Type B pancreatic cell (in vitro differentiated cells): ENCODE measurements at places on chromosomes 16 and 17. TPM values are rescaled to one million over a fixed set of nuclear protein-coding genes. Genes with fewer than 3 reads are reported as not detected.

GRCh38 chr16:83211711-83212110 lies 584.9 kb downstream of the CDH13 start:
- H3K4me3 ChIP-seq, result no peak overlapping the region
- peaks cover 3% of the 10 kb centered on the region for H3K27me3 ChIP-seq
- H3K4me1 ChIP-seq, result peaks cover 5% of the 10 kb centered on the region
- H3K27ac ChIP-seq, result no peak overlapping the region
- DNase-seq, result no peak

- no peak overlapping the region for H3K4me3 ChIP-seq
- DNase-seq, result no peak
- H3K4me1 ChIP-seq, result no peaks in the 10 kb centered on the region
- no peaks in the 10 kb centered on the region for H3K27me3 ChIP-seq
- no peak overlapping the region for H3K27ac ChIP-seq
- H3K36me3 ChIP-seq, result peaks cover 27% of the 10 kb centered on the region
These were observed 37.5 kb downstream of the AKAP10 start for GRCh38 chr17:19939993-19940721.

DNA sequence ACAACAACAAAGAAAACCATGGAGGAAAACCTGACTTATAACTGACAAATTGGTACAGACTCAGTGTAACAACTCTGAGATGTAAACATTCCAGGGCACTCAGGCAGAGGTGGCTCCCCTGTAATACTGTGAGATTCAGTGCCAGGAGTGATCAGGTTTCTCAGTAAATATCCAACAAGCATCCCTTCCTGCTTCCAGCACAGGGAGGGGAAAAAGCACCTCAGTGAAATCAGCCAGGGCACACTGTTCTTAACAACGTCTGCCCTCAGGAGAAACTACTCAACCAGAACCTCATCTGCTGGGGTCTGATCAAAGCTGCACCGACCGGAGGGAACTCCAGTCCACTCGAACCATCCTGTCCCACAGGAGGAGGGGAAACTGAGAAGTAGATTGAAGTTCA lies 52.3 kb downstream of the AMFR start:
- peaks cover 22% of the 10 kb centered on the region for H3K36me3 ChIP-seq
- peaks cover 27% of the 10 kb centered on the region for H3K4me1 ChIP-seq
- peak overlapping the region; percentile 88 for H3K27ac ChIP-seq
- H3K4me3 ChIP-seq, result no peak overlapping the region
- peak; percentile 40 for DNase-seq
- no peaks in the 10 kb centered on the region for H3K27me3 ChIP-seq

DNA sequence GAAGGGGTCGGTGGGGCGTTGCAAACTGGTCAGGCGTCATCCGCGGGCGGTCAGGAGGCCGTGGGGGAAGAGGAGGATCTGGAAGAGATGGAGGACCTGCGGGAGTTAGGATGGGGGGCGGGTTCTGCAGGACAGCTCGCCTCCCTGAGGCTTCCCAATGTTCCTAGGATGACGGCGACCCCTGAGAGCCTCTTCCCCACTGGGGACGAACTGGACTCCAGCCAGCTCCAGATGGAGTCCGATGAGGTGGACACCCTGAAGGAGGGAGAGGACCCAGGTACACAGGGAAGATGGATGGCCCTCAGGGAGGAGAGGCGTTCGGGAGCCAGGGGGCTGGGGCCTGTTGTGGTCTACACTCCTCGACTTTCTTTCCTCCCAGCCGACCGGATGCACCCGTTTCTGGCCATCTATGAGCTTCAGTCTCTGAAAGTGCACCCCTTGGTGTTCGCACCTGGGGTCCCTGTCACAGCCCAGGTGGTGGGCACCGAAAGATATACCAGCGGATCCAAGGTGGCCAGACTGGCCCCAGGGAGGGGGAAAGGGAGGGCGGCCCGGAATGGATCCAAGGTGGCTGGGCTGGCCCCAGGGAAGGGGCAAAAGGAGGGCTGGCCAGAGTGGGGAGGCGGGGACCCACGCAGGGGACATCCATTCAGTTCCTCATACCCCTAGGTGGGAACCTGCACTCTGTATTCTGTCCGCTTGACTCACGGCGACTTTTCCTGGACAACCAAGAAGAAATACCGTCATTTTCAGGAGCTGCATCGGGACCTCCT lies 839 bp downstream of the PLD2 start:
- H3K4me1 ChIP-seq, result peaks cover 13% of the 10 kb centered on the region
- peaks cover 14% of the 10 kb centered on the region for H3K36me3 ChIP-seq
- H3K4me3 ChIP-seq, result peak overlapping the region; percentile 90
- no peaks in the 10 kb centered on the region for H3K27me3 ChIP-seq

CDH3 gene
- total RNA-seq, result 35.5 and 53.5 TPM in 2 replicates

GRCh38 chr17:40402668-40403067 lies 15.0 kb downstream of the TOP2A start:
- H3K4me3 ChIP-seq, result no peak overlapping the region
- H3K36me3 ChIP-seq, result peaks cover 10% of the 10 kb centered on the region
- no peaks in the 10 kb centered on the region for H3K4me1 ChIP-seq
- no peak for DNase-seq

RASD1 gene
- 6.4 and 9.2 TPM in 2 replicates for total RNA-seq

GRCh38 chr17:6166492-6167179 lies 96.5 kb downstream of the WSCD1 start:
- DNase-seq, result no peak
- H3K4me3 ChIP-seq, result no peak overlapping the region
- H3K27ac ChIP-seq, result no peak overlapping the region
- peaks cover 34% of the 10 kb centered on the region for H3K4me1 ChIP-seq
- H3K27me3 ChIP-seq, result peaks cover 27% of the 10 kb centered on the region

- H3K27ac ChIP-seq, result peak overlapping the region; percentile 89
- peaks cover 8% of the 10 kb centered on the region for H3K4me1 ChIP-seq
- no peak overlapping the region for H3K4me3 ChIP-seq
These were observed 4.9 kb downstream of the CDK3 start for GRCh38 chr17:76005263-76006149.

TPSB2 gene
- total RNA-seq, result not detected in 2 replicates

MFAP4 gene
- total RNA-seq, result 2.6 and 18.0 TPM in 2 replicates

DNA sequence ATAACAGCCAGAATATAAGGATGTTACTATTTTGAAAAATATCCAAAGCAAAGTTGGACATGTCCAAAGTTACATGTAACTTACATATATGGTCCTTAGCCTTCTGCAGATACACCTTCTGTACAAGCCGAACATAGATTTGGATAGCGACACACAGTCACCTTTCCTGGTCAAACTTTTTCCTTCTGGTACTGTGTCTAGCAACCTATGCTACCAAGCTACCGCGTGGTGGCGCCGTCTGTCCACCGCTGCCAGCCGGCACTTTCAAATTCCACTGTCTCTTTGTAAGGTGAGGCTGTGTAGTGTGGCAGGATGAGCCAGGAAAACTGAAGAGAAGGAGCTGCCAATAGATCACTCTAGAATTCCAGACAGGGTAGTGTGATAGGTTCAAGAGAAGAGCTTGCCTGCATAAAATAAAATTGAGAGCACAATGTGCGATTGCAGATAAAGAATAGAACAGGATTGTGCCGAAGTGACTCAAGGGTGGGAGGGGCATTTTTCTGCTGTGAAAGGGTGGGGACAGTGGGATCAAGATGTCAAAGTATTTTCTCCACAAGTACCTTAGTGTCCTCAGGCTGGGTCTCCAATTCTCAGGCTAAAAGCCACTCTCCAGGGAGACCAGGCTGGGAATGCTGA lies 366.9 kb downstream of the SLC39A11 start:
- H3K4me3 ChIP-seq, result no peak overlapping the region
- H3K27ac ChIP-seq, result peak overlapping the region; percentile 71
- H3K4me1 ChIP-seq, result peaks cover 44% of the 10 kb centered on the region
- no peaks in the 10 kb centered on the region for H3K27me3 ChIP-seq
- H3K36me3 ChIP-seq, result no peaks in the 10 kb centered on the region

DNA sequence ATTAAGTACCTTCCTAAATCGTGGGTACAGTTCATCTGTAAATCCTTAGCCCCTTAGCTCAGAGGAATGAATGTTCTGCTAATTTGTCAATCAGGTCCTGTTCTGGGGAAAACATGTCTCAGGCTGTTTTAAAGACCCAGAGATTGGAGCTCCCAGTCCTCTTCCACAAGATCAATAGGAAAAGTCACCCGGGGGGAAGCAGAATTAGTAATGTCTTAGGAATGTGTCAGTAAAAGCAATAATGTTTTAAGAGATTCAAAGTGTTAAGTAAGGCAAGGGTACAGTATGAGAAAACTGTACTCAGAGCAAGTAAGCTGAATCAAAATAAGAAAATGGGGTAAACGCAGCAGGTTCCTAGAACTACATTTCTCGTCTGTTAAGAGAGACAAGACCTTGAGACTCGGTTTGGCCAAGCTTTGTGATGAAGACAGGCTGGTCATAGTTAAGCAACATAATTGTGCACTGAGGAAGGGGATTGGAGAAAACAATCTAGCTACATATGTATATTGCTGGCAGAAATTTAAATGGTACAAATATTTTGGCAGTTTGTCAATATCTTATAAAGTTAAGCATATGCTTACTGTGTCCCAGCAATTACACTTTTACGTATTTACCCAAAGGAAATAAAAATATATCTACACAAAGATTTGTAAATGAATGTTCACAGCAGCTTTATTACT lies 192.9 kb upstream of the C17orf78 start:
- no peak overlapping the region for H3K4me3 ChIP-seq
- no peak for DNase-seq
- no peaks in the 10 kb centered on the region for H3K27me3 ChIP-seq
- peaks cover 18% of the 10 kb centered on the region for H3K36me3 ChIP-seq

SECTM1 gene
- total RNA-seq, result 13.2 and 17.7 TPM in 2 replicates

DNA sequence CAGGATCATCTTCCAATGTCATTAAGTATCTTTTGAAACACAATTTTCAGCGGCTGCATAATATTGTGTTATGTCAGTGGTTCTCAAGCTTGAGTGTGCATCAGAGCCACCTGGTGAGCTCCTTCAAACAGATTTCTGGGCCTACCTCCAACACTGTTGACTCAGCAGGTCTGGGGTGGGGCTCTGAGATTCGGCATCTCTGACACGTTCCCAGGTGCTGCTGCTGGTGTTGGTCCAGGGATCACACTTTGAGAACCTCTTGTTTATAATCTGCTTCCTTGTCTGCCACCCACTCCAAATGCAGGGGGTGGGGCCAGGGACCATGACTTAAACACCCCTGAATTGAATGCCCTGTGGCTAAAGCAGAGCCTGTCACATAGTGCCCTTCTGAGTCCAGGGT lies 73.8 kb upstream of the HNF1B start:
- no peak for DNase-seq
- H3K27me3 ChIP-seq, result peaks cover 7% of the 10 kb centered on the region
- H3K27ac ChIP-seq, result no peak overlapping the region
- no peaks in the 10 kb centered on the region for H3K36me3 ChIP-seq
- H3K4me3 ChIP-seq, result no peak overlapping the region
- peaks cover 4% of the 10 kb centered on the region for H3K4me1 ChIP-seq

- peaks cover 4% of the 10 kb centered on the region for H3K27me3 ChIP-seq
- DNase-seq, result no peak
These were observed 226.4 kb upstream of the MAF start for GRCh38 chr16:79826732-79827475.

- H3K27ac ChIP-seq, result no peak overlapping the region
- peaks cover 44% of the 10 kb centered on the region for H3K27me3 ChIP-seq
- DNase-seq, result peak; percentile 22
- H3K36me3 ChIP-seq, result no peaks in the 10 kb centered on the region
- H3K4me3 ChIP-seq, result no peak overlapping the region
- H3K4me1 ChIP-seq, result no peaks in the 10 kb centered on the region
These were observed 16.3 kb downstream of the PIK3R5 start for GRCh38 chr17:8949061-8949661.

GRCh38 chr17:71464241-71464640 lies 656.6 kb upstream of the SOX9 start:
- no peak overlapping the region for H3K4me3 ChIP-seq
- DNase-seq, result no peak

DNA sequence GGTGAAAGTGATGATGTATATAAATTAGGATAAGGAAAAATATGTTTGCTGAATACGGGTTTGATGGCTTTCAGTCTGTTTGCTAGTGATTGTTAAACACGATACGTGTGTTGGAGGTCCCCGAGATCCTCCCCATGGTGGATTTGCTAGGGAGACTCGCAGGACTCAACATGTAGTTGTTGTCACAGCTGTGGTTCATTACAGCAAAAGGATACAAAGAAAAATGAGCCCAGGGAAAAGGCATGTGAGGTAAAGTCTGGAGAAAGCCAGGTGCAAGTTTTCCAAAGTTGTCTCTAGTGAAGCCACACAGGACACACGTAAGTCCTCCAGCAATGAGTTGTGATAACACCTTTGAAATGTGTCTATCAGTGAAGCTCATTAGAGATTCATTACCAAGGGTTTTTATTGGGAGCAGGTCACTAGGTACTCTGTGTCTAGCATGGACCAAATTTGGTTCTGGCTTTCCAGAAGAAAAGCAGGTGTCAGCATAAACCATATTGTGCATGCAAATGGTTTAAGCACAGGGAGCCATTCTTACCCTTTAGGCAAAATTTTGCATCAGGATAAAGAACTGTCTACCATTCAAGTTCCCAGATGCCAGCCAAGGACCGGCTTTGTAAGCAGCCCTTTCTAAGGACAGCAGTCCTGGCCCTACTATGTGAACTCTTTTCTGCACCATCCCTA lies 215.2 kb upstream of the WSCD1 start:
- no peak overlapping the region for H3K4me3 ChIP-seq
- H3K36me3 ChIP-seq, result no peaks in the 10 kb centered on the region
- peaks cover 4% of the 10 kb centered on the region for H3K4me1 ChIP-seq
- no peak overlapping the region for H3K27ac ChIP-seq
- no peak for DNase-seq
